ENCODE measurements at places on chromosomes 2 and 18. TPM values are rescaled to one million over a fixed set of nuclear protein-coding genes. Genes with fewer than 3 reads are reported as not detected.

The TEX44 gene
- not detected for total RNA-seq

The PCARE gene
- total RNA-seq: not detected

The CHRND gene
- total RNA-seq: not detected

The ANKRD62 gene
- total RNA-seq: not detected

The HOXD4 gene
- not detected for total RNA-seq

The ASPRV1 gene
- total RNA-seq: 2.3 TPM

DNA sequence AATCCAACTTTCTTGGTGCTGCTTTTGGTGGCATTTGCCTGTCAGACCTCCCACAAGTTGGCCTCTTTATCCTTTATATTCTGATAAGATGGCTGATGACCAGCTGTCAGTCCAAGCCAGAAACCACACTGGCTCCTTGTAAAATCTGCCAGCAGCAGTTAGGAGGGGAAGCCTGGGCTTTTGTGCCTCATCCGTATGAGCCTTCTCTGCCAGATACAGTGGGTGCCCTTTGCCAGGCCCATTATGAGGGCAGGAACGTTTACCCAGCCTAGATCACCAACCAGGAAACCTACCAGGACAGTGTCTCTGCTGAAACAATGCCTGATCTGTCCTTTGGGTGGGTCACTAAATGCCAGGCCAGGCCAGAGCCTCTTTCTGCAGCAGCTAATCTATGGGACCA lies 202.9 kb upstream of the SP5 start:
- no peak overlapping the region for H3K4me3 ChIP-seq
- DNase-seq: no peak
- peaks cover 13% of the 10 kb centered on the region for H3K4me1 ChIP-seq
- no peaks in the 10 kb centered on the region for H3K27me3 ChIP-seq

GRCh38 chr18:44668270-44668975 lies 12.3 kb upstream of the SETBP1 start:
- H3K4me3 ChIP-seq: no peak overlapping the region
- peaks cover 4% of the 10 kb centered on the region for H3K27me3 ChIP-seq
- no peak overlapping the region for H3K27ac ChIP-seq

DNA sequence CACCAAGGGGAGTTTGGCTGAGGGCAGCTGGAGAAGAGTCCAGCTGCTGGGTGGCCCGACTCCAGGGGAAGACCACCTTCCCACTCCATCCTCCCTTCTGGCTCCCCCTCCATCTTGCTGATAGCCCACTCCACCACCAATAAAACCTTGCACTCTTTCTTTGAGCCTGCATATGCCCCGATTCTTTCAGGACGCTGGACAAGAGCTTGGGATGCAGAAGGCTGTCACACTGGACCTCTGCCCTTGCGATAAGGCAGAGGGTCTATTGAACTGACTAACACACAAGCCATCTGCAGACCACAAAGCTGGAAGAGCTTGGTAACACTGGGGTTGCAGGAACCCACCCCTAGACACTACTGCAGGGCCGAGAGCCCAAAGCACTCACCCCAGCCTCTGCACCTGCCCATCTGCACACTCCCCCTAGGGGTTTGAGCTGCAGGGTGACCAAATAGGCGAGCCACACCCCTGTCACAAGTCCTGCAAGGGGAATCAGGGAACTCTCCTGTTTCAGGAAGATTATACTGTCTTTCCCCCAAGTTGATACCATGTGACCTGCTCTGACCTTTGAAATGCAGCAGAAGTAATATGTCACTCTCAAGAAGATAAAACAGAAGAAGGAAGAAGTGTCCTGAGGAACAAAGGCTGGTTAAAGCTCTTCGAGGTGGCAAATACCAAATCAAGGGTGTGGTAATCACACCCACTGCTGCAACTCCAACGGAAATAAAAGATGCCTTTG lies 70.5 kb downstream of the SMAD4 start:
- no peak overlapping the region for H3K27ac ChIP-seq
- no peaks in the 10 kb centered on the region for H3K27me3 ChIP-seq
- no peak overlapping the region for H3K4me3 ChIP-seq
- H3K36me3 ChIP-seq: no peaks in the 10 kb centered on the region

- H3K36me3 ChIP-seq: no peaks in the 10 kb centered on the region
- no peak for DNase-seq
- no peak overlapping the region for H3K4me3 ChIP-seq
- no peaks in the 10 kb centered on the region for H3K27me3 ChIP-seq
- no peak overlapping the region for H3K27ac ChIP-seq
Measured at GRCh38 chr18:61854578-61855448, 38.0 kb downstream of the RNF152 start.

DNA sequence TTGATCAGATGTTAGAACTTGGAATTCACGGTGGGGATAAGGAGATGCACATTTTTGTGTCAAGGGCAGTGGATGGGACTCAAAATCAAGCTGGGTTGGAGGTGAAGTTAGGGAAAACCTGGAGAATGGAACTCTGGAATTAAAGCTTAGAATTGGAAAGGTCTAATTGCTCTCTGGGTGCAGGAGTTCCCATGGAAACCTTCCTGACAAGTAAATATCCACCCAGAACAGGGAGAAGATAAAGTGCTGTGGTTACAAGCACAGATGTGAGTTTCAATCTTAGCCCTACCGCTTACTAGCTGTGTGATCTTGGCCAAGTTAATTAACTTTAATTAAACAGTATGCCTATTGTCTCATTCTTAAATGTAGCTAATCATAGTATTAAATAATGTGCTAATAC lies 71.3 kb upstream of the TCF7L1 start:
- H3K27me3 ChIP-seq: no peaks in the 10 kb centered on the region
- no peaks in the 10 kb centered on the region for H3K36me3 ChIP-seq

DNA sequence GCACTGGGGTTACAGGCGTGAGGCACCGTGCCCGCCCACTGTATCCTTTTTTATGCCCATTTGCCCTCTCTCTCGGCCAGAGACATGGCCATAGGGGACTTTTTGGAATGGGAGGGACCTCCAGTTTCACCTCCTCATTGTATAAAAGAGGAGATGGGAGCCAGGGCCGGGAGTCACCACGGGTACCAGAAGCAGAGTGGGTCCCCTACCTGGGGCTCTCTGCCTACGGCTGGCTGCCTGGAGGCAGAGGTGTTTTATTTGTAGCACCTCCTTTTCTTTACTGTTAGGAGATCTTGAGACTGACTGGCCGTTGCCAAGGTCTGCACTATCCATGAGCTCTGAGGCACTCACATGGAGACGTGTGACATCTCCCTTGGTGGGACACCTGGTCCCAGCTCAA lies 162.8 kb downstream of the LDLRAD4 start:
- H3K27ac ChIP-seq: peak overlapping the region; percentile 89
- peaks cover 75% of the 10 kb centered on the region for H3K4me1 ChIP-seq
- no peak overlapping the region for H3K4me3 ChIP-seq
- no peaks in the 10 kb centered on the region for H3K27me3 ChIP-seq
- no peaks in the 10 kb centered on the region for H3K36me3 ChIP-seq

DNA sequence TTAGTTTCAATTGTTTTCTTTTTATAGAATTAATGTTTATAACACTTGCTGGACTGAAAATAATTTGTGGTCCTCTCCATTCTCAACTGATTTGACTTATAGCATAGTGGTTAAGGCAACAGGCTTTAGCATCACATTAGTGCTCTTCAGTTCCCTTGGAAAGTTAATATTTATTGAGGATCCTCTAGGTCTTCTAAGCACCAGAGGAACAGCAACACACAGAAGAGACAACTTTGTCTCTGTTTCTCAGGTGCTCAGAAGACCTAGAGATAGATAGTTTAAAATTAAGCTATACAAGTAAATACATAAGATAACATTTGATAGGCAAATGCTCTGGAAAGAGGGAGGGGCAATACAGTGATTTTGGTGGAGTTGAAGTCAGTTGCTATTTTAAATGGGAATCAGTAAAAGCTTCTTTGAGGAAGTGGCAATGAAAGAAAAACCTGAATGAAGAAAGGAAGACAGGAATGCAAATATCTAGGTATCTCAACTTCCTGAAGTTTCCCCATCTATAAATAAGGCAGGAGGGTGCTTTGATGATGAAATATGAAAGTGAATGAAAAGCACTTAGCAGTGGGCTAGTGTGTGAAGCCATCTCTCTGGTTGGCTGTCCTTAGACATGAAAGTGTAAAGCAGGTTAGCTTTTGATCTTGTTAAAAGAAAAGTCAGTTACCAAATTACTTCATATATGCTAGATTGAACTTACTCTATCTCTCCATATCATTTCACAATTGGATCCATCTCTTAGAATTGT lies 7.9 kb downstream of the NEUROD1 start:
- no peak for DNase-seq
- no peaks in the 10 kb centered on the region for H3K4me1 ChIP-seq
- H3K4me3 ChIP-seq: no peak overlapping the region
- peaks cover under 1% of the 10 kb centered on the region for H3K27me3 ChIP-seq

- peak overlapping the region; percentile 67 for H3K27ac ChIP-seq
- no peaks in the 10 kb centered on the region for H3K27me3 ChIP-seq
- no peak for DNase-seq
- H3K4me1 ChIP-seq: peaks cover 21% of the 10 kb centered on the region
- peak overlapping the region; percentile 71 for H3K4me3 ChIP-seq
Measured at GRCh38 chr2:55269645-55269990, 587 bp upstream of the MTIF2 start.

GRCh38 chr2:184032983-184033382 lies 565.3 kb upstream of the ZNF804A start:
- DNase-seq: no peak
- no peaks in the 10 kb centered on the region for H3K27me3 ChIP-seq
- H3K36me3 ChIP-seq: no peaks in the 10 kb centered on the region
- no peaks in the 10 kb centered on the region for H3K4me1 ChIP-seq
- no peak overlapping the region for H3K4me3 ChIP-seq
- H3K27ac ChIP-seq: no peak overlapping the region

GRCh38 chr2:229572507-229573271 lies 141.7 kb downstream of the DNER start:
- DNase-seq: no peak
- no peak overlapping the region for H3K27ac ChIP-seq
- no peaks in the 10 kb centered on the region for H3K4me1 ChIP-seq
- no peaks in the 10 kb centered on the region for H3K36me3 ChIP-seq
- H3K4me3 ChIP-seq: no peak overlapping the region
- H3K27me3 ChIP-seq: peaks cover 6% of the 10 kb centered on the region

DNA sequence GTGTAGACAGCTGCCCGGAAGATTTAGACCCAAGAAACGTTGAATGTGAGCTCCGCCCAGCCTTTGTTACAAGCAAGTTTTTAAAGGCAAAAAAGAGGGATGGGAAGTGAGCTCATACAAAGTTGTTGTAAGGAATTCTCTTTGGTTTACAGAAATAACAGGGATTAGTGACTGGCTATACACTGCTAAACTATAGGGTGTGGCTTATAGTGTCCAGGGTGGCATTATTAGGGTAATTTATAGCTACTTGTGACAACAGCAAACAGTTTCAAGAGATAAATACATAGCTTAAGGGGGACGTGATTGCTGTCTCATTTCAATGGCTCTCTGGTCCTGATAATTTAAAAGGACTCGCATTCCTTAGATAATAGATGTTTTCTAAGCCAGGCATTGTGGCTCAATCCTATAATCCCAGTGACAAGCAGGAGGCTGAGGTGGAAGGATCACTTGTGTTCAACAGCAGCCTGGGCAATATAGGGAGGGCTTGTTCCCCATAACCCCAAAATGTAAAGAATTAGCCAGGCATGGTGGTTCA lies 66.5 kb upstream of the TGIF1 start:
- H3K4me3 ChIP-seq: no peak overlapping the region
- H3K27me3 ChIP-seq: no peaks in the 10 kb centered on the region
- DNase-seq: no peak
- H3K27ac ChIP-seq: no peak overlapping the region
- H3K4me1 ChIP-seq: no peaks in the 10 kb centered on the region

DNA sequence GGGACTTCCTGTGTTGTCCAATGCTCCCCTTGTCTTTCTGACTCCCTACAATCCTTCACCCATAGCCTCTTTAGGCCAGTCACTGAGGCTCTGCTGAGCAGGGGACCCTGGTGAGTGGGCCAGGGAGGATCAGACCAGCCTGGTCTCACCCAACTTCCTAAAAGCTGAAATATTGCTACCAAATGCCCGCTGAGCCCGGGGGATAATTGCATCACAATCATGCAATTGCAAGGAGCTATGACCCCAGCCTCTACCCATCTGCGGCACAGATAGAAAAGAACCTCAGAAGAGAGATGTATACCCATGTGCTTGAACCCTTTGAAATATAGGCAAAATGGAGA lies 3.7 kb upstream of the SP100 start:
- no peaks in the 10 kb centered on the region for H3K27me3 ChIP-seq
- H3K4me1 ChIP-seq: peaks cover 67% of the 10 kb centered on the region
- H3K36me3 ChIP-seq: no peaks in the 10 kb centered on the region
- H3K4me3 ChIP-seq: peak overlapping the region; percentile 83
- no peak for DNase-seq

- H3K27me3 ChIP-seq: no peaks in the 10 kb centered on the region
- no peaks in the 10 kb centered on the region for H3K4me1 ChIP-seq
- DNase-seq: no peak
- no peak overlapping the region for H3K4me3 ChIP-seq
- H3K36me3 ChIP-seq: no peaks in the 10 kb centered on the region
- H3K27ac ChIP-seq: no peak overlapping the region
Measured at GRCh38 chr18:77181950-77182707, 49.5 kb upstream of the MBP start.

GRCh38 chr2:235627682-235628081 lies 133.8 kb downstream of the AGAP1 start:
- H3K4me3 ChIP-seq: no peak overlapping the region
- H3K36me3 ChIP-seq: no peaks in the 10 kb centered on the region
- DNase-seq: no peak
- H3K27me3 ChIP-seq: no peaks in the 10 kb centered on the region

- H3K27me3 ChIP-seq: no peaks in the 10 kb centered on the region
- H3K4me1 ChIP-seq: no peaks in the 10 kb centered on the region
- no peaks in the 10 kb centered on the region for H3K36me3 ChIP-seq
- H3K4me3 ChIP-seq: no peak overlapping the region
- H3K27ac ChIP-seq: no peak overlapping the region
Measured at GRCh38 chr2:88469202-88470114, 17.0 kb upstream of the FOXI3 start.

DNA sequence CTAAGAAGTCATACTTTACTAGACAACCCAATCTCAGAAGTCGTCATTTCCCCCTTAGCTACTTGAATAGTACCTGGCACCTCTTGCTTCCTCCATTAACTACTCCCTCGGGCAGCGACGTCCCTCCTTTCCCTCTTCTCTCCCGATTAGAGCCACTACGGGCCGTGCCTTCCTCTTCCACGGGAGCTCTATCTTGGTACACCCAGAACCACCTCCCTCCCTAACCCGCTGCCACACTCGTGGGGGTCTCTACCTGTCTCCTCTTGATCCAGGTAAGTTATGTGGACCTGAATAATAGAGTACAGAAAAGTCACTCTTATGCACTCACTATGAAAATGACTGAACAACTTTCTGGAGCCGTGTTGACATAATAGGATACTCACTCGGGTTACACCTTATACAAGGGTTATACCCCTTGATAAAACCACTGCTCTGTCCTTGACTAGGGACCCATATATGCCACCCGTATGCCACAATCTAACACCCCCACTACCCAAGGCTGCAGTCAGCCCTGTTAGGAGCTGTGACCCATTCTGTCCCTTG lies 595 bp upstream of the HDHD2 start:
- no peak for DNase-seq
- no peaks in the 10 kb centered on the region for H3K36me3 ChIP-seq
- peak overlapping the region; percentile 70 for H3K27ac ChIP-seq
- no peaks in the 10 kb centered on the region for H3K27me3 ChIP-seq

- no peaks in the 10 kb centered on the region for H3K4me1 ChIP-seq
- no peaks in the 10 kb centered on the region for H3K27me3 ChIP-seq
- no peak overlapping the region for H3K27ac ChIP-seq
Measured at GRCh38 chr2:72414137-72414760, 266.6 kb upstream of the CYP26B1 start.

GRCh38 chr18:23824669-23825068 lies 135.4 kb downstream of the LAMA3 start:
- H3K36me3 ChIP-seq: no peaks in the 10 kb centered on the region
- peaks cover 15% of the 10 kb centered on the region for H3K4me1 ChIP-seq
- DNase-seq: no peak
- H3K27ac ChIP-seq: no peak overlapping the region
- H3K4me3 ChIP-seq: no peak overlapping the region
